CD4-positive, alpha-beta T cell treated with Interleukin-15 for 1 hour (primary cell): ENCODE measurements at places on chromosomes 13 and 19.

- no peak for DNase-seq
Measured at GRCh38 chr13:107466326-107467099, 748.8 kb downstream of the LIG4 start.

DNA sequence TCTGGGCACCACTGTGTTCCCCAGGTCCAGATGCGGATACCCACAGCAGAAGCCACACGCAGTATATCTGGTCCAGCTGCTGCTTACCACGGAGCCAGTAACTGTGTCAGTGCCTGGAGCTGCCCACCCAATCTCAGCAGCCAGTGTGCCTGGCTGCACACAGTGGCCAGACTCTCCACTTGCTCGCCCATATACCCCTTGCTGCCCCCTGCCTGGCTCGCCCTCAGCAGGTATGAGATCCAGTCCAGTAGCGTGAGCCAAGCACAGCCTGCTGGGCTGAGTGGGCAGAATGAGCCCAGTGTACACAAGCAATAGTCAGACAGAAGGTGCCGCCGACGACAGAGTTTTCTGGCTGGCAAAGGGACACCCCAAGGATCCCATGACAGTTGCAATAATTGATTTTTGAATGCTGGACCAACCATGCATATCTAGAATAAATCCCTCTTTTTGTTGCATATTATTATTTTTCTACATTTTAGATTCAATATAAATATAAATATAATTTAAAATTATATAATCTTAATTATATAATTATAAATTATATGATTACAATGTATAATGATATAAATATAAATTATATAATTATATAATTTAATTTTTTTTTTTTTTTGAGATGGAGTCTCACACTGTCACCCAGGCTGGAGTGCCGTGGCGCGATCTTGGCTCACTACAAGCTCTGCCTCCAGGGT, 918.8 kb upstream of the MIR17HG start:
- no peak for DNase-seq

DNA sequence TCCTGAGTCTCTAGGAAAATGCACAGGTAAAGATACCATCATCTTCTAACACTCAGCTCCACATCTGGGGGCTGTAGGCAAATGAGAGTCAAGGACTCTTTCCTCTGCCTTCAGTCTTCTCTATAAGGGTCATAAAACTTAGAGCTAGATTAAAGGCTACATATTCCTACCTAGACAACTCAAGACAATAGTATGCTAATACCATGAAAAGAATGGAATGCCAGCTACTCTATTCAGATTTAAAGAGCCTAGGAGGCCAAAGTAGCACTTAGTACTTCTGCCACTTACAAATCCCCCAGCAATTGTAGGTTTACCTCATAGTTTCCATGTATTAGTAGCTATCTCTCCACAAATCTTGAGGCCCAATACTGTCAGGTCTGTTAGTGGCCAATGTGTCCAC, 453.0 kb downstream of the SLITRK5 start:
- DNase-seq, result no peak

GRCh38 chr13:45055902-45056648, 64.2 kb upstream of the GTF2F2 start:
- DNase-seq, result no peak

- DNase-seq, result no peak
Measured at GRCh38 chr19:47901370-47901769, 15.3 kb upstream of the SULT2A1 start.

- DNase-seq, result no peak
Measured at GRCh38 chr13:109684824-109685202, 101.6 kb downstream of the IRS2 start.

DNA sequence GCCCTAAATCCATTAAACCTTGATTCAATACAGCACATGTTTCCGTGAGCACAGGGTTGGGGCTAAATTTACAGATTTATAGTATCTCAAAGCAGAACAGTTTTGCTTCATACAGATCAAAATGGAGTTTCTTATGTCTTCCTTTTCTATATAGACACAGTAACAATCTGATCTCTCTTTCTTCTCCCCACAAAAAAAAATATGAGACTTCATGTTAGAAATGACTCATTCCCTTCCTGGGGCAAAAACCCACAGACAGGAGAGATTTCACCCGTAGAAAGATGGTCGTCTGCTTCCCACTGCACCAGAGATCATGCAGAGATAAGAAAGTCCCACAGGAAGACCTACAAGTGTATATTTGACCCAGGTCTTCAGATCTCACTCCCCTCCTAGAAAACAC, 7.7 kb upstream of the ZNF611 start:
- DNase-seq, result no peak

DNA sequence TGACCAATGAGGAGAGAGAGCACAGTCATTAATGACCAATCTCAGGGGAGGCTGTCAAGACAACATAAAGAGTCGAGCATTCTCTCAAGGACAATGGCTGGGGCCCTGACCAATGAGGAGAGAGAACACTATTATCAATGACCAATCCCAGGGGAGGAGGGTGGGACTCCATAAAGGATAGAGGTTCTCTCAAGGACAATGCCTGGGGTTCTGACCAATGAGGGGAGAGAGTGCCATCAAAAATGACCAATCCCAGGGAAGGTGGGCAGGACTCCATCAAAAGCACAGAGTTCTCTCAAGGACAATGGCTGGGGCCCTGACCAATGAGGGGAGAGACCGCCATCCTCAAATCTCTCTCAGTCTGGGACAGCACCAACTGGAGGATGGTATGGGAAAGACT, 3.3 kb upstream of the KLK11 start:
- DNase-seq, result no peak

GRCh38 chr13:35889560-35889959, 241.6 kb downstream of the DCLK1 start:
- no peak for DNase-seq

GRCh38 chr13:92951273-92951890, 275.2 kb upstream of the GPC6 start:
- no peak for DNase-seq

DNA sequence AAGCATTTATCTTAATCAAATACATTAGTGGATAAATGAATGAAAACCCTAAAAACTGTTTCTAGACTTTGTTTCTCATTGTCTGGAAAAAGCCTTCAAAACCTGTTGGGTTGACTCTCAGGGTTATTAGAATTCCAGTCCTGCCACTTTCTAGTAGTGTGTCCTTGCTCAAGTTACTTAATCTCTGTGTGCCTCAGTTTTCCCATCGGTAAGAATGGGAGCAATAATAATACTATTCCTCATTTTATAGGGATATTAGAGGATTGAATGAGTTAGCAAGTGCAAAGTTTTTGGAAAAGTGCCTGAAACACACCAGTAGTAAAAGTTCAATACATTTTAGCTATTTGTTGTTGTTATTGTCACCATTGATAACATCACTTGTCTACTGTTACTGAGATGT, 2.9 kb downstream of the URAD start:
- DNase-seq, result no peak

GRCh38 chr13:26561651-26562511, 4.4 kb downstream of the WASF3 start:
- DNase-seq, result no peak

- DNase-seq, result no peak
Measured at GRCh38 chr19:1000591-1001537, 645 bp downstream of the GRIN3B start.

DNA sequence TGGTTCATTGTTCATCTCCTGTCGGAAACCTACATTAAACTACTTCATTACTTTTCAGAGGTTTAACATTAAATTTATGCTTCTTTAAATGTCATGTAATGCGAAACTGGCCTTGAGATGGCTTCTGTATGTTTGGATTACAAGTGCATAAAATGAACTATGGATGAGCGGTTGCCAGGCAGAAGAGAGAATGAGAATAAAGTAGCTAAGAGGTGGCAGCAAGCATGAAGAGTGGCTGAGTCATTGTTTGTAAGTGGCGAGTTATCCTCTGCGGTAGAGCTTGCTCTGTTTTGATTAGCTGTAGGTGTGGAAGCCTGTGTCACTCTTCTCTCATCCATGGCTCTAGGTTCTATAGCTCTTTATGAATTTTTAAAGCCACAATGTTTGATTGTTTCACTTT, 1139.6 kb upstream of the PCDH9 start:
- DNase-seq, result no peak

GRCh38 chr19:40282920-40283319, 2.2 kb downstream of the AKT2 start:
- DNase-seq, result no peak

- DNase-seq, result no peak
Measured at GRCh38 chr19:27777726-27778125, 1435.2 kb downstream of the UQCRFS1 start.

- DNase-seq, result peak; percentile 53
Measured at GRCh38 chr19:38869160-38869835, 8.8 kb downstream of the RINL start.

DNA sequence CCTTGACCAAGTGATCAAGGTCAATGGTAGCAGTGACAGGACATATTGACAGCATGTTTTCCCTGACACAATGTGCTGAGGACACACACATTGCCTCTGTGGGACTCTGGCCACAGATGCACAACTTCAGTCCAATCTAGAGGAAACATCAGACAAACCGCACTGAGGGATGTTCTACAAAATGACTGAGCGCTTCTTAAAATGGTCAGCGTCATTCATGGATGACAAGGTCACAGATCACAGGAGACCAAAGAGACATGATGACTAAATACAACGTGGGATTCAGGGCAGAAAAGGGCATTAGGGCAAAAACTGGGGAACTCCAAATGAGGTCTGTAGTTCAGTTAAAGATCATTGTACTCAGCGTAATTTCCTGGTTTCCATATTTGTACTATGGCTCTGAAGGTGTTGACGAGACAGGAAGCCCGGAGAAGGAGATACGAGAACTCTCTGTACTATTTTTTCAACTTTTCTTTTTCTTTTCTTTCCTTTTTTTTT, 20.6 kb downstream of the PBX4 start:
- peak; percentile 77 for DNase-seq

- no peak for DNase-seq
Measured at GRCh38 chr13:80109303-80109702, 231.6 kb downstream of the SPRY2 start.
